HFFc6 (cell line): ENCODE measurements at places on chromosomes 1 and 21. TPM values are rescaled to one million over a fixed set of nuclear protein-coding genes. Genes with fewer than 3 reads are reported as not detected.
A peak's percentile ranks its signal among the peaks of the same experiment; 100 is the strongest.

GRCh38 chr1:47894410-47895278 is 102.5 kb downstream of the TRABD2B start:
- no peak overlapping the region for H3K4me3 ChIP-seq
- no peaks in the 10 kb centered on the region; the same call in 1 of the 2 replicates for H3K27me3 ChIP-seq
- no peaks in the 10 kb centered on the region for H3K36me3 ChIP-seq
- H3K4me1 ChIP-seq = no peaks in the 10 kb centered on the region
- DNase-seq = no peak

DNA sequence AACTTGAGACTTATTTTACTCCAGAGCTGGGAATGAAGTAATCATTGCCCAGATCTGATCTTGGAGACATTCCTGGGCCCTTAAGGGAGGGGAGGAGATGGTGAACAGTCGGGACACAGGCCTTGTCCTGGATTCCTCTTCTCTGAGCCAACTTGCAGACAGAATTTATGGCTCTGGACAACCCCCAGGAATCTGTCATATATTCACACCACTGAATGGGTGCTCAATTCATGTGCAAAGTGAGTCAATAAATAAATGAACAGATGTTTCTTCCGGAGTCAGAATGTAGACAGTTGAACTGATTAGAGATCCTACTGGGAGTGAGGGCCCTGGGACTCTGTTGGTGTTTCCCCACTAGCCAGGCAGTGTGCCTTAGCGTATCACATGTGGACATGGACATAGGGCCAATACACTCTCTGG is 2.6 kb downstream of the TUFT1 start:
- H3K4me3 ChIP-seq = peak overlapping the region; percentile 96
- H3K27me3 ChIP-seq = peaks cover 7% of the 10 kb centered on the region
- peak; percentile 87 for DNase-seq
- peaks cover 79% of the 10 kb centered on the region for H3K4me1 ChIP-seq
- H3K27ac ChIP-seq = peak overlapping the region; percentile 47

- no peak overlapping the region for H3K27ac ChIP-seq
- peaks cover 19% of the 10 kb centered on the region for H3K4me1 ChIP-seq
- H3K27me3 ChIP-seq = no peaks in the 10 kb centered on the region
- peaks cover 48% of the 10 kb centered on the region for H3K36me3 ChIP-seq
- no peak for DNase-seq
Observed at GRCh38 chr1:163278602-163279001, 43.2 kb upstream of the NUF2 start.

DNA sequence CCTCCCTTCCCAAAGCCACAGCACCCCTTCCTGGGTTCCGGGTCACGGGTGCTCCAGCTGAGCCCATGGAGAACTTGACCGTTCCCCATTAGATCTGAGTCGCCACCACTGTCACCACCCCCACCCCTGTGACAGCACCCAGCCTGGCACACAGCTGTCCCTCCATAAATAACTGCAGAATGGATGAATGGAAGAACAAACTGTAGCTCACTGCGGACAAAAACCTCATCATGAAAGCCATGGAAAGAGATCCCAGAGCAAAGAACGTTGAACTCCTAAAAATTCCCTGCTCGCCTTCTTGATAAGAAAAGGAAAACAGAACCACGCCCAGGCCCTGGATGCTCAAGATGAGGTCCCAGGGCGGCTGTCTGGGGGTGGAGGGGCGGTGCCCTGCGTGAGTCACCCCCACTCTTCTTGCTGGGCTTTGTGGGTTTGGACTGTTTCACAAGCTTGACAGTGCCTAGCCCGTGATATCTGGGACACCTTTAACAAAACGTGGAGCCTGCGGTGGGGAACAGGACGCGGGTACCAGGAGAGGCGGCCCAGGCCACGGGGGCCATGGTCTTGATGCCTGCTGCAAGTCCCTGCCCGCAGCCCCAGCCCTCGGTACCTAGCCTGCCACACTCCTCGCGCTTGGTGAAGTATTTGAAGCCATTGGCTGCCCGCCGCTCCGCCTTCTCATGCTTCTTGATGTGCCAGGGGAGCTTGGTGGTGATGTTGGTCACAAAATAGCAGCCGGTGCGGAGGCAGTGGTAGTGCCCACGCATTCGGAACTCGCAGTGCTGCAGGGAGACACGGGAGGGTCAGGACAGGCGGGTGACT is 151.9 kb downstream of the CASZ1 start:
- no peak overlapping the region for H3K27ac ChIP-seq
- peaks cover 5% of the 10 kb centered on the region; the same call in 1 of the 2 replicates for H3K4me1 ChIP-seq
- DNase-seq = no peak
- H3K4me3 ChIP-seq = no peak overlapping the region
- peaks cover 3% of the 10 kb centered on the region for H3K27me3 ChIP-seq
- no peaks in the 10 kb centered on the region for H3K36me3 ChIP-seq

DNA sequence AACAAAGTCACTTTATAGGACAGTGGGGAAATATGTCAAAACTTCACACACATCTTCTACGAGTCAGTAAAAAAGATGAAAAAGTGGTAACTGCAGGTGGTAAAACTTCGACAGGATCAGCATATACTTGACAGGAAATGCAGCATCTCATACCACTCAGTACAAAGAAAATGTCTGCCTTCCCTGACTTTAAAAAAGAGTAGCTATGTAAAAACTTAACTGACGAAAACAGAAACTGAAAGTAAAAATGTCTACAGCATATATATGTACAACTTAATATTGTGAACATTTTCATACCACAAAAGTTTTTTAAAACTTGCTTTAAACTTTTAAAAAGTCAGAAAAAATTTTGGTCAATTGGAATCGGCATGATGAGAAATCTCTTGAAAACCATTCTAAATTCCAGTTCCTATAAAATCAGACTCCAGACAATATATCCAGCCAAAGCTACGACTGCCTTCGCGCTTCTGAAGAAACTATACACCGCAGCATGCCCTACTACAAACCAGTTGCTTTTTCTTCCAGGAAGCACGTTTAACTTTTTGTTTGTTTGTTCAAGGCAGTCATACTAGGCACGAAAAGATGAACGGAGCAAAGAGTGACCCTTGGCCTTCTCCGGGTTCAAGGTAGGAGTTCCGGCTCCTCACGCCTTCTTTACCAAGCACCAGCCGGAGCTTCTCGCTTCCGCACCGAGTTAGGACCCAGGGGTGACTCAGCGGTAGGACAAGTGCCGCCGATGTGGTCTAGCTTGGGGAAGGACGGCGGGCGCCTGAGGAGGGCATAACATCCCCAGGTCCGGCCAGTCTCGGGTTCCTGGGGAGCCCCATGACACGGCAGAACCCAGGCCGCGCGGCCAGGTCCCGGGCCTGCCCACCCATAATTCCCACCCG is 612 bp downstream of the PSMA5 start:
- no peaks in the 10 kb centered on the region; the same call in 1 of the 2 replicates for H3K27me3 ChIP-seq
- H3K4me1 ChIP-seq = peaks cover 57% of the 10 kb centered on the region
- H3K36me3 ChIP-seq = peaks cover 23% of the 10 kb centered on the region
- DNase-seq = peak; percentile 41
- peak overlapping the region; percentile 96 for H3K4me3 ChIP-seq

GRCh38 chr1:160363010-160363409 is 3.9 kb upstream of the NHLH1 start:
- DNase-seq = no peak
- H3K27ac ChIP-seq = no peak overlapping the region
- no peak overlapping the region for H3K4me3 ChIP-seq
- H3K4me1 ChIP-seq = peaks cover 2% of the 10 kb centered on the region; the same call in 1 of the 2 replicates

DNA sequence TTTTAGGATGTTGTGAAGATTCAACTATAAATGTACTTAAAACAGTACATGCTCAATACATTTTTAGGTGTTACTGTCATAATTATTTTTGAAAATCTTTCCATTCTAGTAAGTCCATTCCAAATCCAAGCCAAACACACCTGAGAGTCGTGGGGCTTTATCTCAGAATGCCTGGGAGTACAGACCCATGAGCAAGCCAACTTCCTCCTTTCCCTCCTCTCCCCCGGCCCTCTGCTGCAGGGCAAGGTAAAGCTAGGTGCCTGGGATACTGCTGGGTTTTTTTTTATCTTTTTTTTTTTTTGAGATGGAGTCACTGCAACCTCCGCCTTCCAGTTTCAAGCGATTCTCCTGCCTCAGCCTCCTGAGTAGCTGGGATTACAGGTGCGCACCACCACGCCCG is 16.5 kb downstream of the TMEM51 start:
- DNase-seq = no peak
- H3K27ac ChIP-seq = peak overlapping the region; percentile 46; the same call in 1 of the 2 replicates
- H3K27me3 ChIP-seq = no peaks in the 10 kb centered on the region
- no peak overlapping the region for H3K4me3 ChIP-seq
- no peaks in the 10 kb centered on the region for H3K36me3 ChIP-seq

DNA sequence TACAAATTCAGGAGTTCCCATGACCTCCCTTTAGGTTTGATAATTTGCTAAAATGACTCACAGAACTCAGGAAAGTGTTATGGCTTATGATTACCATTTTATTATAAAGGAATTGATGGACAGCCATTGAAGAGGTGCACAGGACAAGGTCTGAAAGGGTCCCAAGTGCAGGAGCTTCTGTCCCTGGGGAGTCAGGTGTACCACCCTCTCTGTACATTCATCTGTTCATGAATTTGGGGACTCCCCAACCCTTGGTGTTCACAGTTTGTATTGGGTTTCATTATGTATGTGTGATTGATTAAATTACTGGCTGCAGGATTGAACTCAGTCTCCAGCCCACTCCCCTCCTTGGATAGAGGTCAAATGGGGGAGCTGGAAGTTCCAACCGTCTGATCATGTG is 10.8 kb upstream of the IL10RB start:
- H3K27ac ChIP-seq = no peak overlapping the region
- peaks cover 2% of the 10 kb centered on the region for H3K27me3 ChIP-seq
- peaks cover 20% of the 10 kb centered on the region for H3K36me3 ChIP-seq
- DNase-seq = no peak

GRCh38 chr1:116854716-116855115 is 55.0 kb upstream of the PTGFRN start:
- no peak for DNase-seq
- peak overlapping the region; percentile 27 for H3K4me3 ChIP-seq
- peaks cover 5% of the 10 kb centered on the region for H3K27me3 ChIP-seq

GRCh38 chr1:8200317-8201115 is 117.4 kb upstream of the SLC45A1 start:
- no peak overlapping the region for H3K4me3 ChIP-seq
- H3K27ac ChIP-seq = no peak overlapping the region
- DNase-seq = no peak
- peaks cover 59% of the 10 kb centered on the region for H3K4me1 ChIP-seq
- no peaks in the 10 kb centered on the region for H3K36me3 ChIP-seq

- H3K27me3 ChIP-seq = no peaks in the 10 kb centered on the region
- DNase-seq = no peak
- no peak overlapping the region for H3K27ac ChIP-seq
- H3K36me3 ChIP-seq = peaks cover 30% of the 10 kb centered on the region
- no peak overlapping the region for H3K4me3 ChIP-seq
- peaks cover 8% of the 10 kb centered on the region for H3K4me1 ChIP-seq
Observed at GRCh38 chr1:207331354-207332313, 10.2 kb downstream of the CD55 start.

- H3K27ac ChIP-seq = no peak overlapping the region
- no peak for DNase-seq
- peaks cover 20% of the 10 kb centered on the region for H3K4me1 ChIP-seq
- H3K36me3 ChIP-seq = no peaks in the 10 kb centered on the region
- H3K4me3 ChIP-seq = no peak overlapping the region
Observed at GRCh38 chr1:32918179-32918578, 17.0 kb upstream of the TMEM54 start.

DNA sequence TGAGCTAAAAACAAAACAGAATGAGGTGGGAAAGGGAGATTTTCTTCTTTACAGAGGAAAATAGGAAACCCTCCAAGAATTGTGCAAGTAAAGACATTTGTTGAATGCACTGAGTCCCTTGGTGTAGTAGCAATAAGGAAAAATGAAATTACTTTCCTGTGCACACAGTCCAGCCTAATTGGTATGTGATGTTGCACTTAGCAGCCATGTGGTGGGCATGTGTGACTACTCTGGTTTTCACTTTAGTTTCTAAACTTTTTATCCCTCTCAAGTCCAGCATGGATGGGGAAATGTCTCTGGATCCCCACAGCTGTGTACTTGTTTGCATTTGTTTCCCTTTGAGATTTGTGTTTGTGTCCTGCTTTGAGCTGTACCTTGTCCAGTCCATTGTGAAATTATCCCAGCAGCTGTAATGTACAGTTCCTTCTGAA is 7.1 kb upstream of the AGO3 start:
- no peak overlapping the region for H3K27ac ChIP-seq
- H3K27me3 ChIP-seq = no peaks in the 10 kb centered on the region
- no peak for DNase-seq

DNA sequence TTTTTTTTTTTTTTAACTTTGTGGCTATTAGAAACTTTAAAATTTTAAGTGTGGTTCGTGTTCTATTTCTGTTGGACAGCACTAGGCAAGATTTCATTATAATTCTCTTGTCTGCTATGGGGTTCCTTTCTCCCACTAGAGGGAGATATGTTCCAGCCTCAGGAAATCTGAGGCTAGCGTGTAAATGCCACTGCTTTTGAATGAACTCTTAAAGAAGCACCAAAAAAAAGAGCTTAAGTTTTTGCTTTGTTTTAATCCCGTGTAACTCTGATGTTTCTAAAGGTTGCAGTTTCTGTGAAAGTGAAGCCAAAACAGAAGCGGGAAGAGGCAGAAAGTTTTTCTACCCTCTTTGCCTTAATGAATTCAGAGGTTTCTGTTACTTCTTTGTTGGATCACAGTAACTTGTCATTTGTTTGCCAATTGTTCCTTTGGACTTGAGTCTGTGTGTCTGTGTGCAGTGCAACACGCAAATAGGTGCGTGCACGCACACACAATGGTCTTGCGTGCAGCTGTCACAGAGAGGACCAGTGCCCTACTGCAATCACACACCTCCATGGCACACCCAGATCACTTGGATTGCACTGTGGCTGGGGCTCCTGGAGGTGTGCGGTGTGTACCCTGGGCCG is 32.3 kb downstream of the HHAT start:
- H3K36me3 ChIP-seq = no peaks in the 10 kb centered on the region
- peak; percentile 70 for DNase-seq
- peaks cover 2% of the 10 kb centered on the region; the same call in 1 of the 2 replicates for H3K27me3 ChIP-seq
- H3K27ac ChIP-seq = no peak overlapping the region
- no peak overlapping the region for H3K4me3 ChIP-seq

UBASH3A gene
- not detected in 3 replicates for total RNA-seq

OR2L3 gene
- not detected in 3 replicates for total RNA-seq

MMEL1 gene
- not detected in 3 replicates for total RNA-seq

HMGCS2 gene
- not detected in 2 replicates for total RNA-seq

TRNP1 gene
- 215 to 244 TPM (median 228 TPM) in 3 replicates for total RNA-seq

UMODL1 gene
- not detected in 3 replicates for total RNA-seq

CASZ1 gene
- total RNA-seq = 0.34 to 0.51 TPM (median 0.45 TPM) in 3 replicates

PPIAL4G gene
- not detected in 3 replicates for total RNA-seq

LRRC39 gene
- total RNA-seq = 0.15 to 0.21 TPM in 2 of 3 replicates, not detected in the other

PLA2G5 gene
- not detected in 2 replicates for total RNA-seq

S100A14 gene
- not detected in 3 replicates for total RNA-seq
